ENCODE measurements at places on chromosomes 3 and 15.

GRCh38 chr3:185065059-185065458, 87.8 kb downstream of the C3orf70 start:
- no peak for DNase-seq

DNA sequence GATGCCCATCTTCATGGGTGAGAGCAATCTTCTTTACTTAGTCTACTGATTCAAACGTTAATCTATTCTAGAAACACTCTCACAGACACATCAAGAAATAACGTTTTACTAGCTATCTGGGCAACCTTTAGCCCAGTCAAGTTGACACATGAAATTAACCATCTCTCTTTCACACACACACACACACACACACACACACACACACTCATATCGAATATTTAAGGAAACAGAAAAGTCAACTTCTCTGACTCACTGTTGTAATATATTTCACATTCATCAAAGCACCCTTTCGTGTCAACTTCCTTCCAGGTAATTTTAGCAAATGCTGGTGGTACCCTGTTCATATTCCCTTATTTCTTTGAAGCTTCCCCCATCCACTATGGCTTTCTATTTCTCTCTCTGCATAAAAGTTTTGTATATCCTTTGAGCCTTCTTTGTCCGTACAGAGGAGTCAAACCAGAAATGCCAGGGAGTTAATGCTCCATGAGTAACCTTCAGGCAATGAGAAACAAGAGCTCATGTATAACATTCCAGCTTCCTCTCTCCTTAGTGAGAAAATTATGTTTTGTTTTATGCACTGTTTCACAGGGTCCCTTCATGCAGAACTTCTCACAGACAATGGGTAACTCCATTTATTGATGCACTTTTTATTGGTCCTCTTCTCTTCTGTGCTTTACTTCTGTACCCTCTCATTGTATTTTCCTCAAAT, 335.5 kb upstream of the CBLB start:
- DNase-seq, result no peak

DNA sequence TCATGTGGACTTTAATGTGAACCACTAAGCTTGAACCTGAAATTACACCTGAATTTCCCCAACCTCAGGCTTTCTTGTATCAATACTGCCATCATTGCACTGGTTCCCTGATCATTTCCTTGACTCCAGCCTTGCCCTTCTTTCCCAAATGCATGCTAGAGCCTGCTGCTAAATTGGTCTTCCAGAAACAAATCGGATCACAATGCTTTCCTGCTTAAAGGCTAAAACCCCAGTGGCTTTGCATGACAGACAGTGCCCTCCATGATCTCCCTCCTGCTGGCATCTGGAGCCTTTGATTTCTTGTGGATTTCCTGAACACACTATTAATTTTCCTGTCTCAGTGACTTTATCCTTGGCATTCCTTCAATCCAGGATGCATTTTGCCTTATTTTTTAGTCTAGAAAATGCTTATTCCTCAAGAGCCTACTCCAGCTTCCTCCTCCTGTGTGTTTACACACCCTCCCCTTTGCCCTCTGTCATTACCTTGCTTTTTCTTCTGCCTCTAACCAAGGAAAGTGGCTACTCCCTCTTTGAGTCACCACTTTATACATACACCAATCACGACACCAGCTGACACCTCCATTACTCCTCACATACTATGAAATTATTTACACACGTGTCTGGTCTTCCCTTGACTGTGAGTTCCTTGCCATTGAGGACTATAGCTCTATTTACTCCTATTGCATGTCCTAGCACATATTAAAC, 214.6 kb downstream of the KCNAB1 start:
- DNase-seq, result no peak

GRCh38 chr15:63156086-63156710, 1.1 kb downstream of the RPS27L start:
- DNase-seq, result no peak

DNA sequence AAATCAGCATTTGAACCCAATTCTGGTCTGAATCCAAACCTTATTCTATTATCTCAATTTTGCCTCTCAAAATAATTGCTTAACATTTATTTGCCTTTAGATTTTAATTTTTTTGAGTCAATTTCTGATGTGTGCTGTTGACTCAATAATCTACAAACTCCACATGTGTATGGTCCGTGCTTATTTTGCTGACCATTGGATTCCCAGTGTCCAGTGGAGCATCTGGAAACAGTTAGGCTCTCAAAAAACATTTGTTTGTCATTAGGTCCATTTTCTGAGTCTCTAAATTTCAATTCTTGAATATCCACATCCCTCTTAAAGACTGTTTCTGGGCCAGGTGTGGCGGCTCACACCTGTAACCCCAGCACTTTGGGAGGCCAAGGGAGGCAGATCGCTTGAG, 19.2 kb upstream of the MYZAP start:
- no peak for DNase-seq

GRCh38 chr3:40850861-40851260, 326.1 kb downstream of the ZNF621 start:
- no peak for DNase-seq

GRCh38 chr3:192848371-192849233, 69.1 kb downstream of the MB21D2 start:
- DNase-seq, result no peak

DNA sequence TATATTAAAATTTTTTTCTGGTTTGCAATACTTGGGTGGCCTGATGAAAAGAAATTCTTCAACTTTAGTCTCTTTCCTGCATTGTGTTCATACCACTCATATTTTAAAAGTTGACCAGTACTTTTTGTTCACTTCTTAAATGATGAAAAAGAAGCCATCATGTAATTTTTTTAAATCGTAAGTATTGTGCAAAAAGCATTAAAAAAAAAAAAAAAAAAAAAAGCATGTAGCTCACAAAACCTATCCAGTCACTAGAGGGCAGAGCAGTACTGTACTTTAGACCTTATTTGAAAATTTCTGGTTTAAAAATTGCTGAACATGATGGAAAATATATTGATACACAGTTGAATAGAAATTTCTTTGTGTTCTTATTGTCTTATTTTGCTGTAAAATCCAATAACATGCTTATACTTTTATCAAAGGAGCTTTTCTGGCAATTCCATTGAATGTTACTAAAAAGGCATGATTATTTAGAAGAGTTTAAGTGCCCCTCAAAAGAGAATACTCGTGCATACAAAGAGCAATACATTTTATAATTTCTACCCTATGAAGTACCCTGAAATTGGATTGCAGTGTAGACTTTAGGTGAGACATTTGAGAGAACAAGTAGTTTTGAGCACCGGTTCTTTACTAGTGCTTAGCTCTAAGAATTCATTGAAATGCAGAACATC, 137.7 kb downstream of the BBX start:
- DNase-seq, result peak; percentile 26

GRCh38 chr3:100419406-100419805, 18.1 kb downstream of the LNP1 start:
- DNase-seq, result no peak

GRCh38 chr15:72205273-72205672, 7.7 kb upstream of the GRAMD2A start:
- no peak for DNase-seq

DNA sequence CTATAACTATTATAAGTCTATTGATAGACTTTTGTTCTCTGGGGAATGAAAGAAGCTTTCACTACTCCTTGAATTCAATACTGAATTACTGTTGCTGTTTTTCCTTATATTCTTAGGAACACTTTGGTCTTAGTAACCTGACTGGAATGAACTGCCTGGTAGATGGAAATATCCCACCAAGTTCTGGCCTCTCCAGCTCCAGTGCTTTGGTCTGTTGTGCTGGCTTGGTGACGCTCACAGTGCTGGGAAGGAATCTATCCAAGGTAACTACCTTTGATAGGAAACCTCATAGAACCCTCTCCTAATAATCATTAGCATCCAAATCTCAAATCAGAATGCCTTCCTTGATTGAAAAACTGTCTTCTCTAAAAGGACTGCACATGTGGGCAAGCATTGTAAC, 69.1 kb downstream of the GALK2 start:
- no peak for DNase-seq

DNA sequence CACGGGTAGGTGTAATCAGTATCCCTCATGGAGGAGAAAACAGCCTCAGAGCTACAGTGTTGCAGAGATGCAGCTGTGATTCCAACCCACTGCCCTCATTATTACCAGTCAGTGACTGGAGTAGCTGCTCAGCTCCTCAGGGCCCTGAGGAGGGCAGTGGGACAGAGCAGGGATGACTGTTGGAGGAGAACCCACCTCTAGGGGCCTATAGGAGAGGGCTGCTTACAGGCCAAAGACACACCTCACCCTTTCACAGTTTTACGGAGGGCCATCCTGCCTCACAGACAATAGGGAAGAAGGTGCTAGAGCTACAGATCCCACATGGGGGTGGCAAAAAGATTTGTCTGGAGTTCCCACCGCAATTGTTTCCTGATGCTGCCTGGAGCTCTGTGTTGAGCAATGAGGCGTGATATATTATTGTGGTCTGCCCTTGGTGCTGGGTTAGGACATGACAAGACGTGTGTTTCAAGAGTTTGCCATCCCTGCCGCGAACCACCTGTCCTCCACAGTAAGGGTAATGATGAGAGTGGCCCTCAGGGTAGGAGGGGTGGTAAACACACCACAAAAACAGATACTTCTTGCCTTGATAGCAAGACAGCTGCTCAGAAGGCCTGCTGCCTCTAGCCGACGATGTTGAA, 140.5 kb upstream of the TPM1 start:
- DNase-seq, result no peak

GRCh38 chr3:126753191-126754160, 49.4 kb downstream of the CHCHD6 start:
- no peak for DNase-seq

DNA sequence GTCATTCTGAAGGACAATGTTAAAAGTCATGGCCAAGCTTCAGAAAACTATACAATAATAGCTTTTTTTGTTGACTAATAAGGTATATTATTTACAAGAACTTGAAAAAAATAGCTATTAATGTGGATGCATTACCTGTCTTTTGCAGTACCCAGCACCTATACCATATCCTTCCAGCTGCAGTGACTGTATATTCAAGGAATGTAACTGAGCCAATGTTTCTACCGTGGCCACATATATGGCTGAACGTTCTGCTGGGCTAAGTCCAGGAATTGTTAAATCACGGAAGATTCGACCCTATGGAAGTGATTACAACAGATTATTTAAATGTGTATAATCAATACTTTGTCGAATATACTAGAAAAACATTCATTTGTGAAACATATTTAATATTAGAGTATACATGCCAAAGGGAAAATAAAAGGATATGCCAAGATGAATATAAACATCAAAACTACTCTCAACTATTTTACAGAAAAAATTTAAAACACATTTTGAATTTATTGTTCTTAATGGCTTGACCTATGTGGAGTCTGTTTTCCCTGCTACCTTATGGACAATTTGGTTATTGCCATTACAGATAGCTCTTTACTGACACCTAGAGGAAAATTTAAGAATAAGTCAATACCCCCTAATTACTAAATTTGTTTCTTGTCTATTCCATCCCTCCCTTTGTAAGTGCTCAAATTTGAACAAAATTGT, 17.6 kb downstream of the ACAD11 start:
- DNase-seq, result peak; percentile 24

GRCh38 chr3:127423856-127424765, 136.3 kb upstream of the PRR20G start:
- no peak for DNase-seq

DNA sequence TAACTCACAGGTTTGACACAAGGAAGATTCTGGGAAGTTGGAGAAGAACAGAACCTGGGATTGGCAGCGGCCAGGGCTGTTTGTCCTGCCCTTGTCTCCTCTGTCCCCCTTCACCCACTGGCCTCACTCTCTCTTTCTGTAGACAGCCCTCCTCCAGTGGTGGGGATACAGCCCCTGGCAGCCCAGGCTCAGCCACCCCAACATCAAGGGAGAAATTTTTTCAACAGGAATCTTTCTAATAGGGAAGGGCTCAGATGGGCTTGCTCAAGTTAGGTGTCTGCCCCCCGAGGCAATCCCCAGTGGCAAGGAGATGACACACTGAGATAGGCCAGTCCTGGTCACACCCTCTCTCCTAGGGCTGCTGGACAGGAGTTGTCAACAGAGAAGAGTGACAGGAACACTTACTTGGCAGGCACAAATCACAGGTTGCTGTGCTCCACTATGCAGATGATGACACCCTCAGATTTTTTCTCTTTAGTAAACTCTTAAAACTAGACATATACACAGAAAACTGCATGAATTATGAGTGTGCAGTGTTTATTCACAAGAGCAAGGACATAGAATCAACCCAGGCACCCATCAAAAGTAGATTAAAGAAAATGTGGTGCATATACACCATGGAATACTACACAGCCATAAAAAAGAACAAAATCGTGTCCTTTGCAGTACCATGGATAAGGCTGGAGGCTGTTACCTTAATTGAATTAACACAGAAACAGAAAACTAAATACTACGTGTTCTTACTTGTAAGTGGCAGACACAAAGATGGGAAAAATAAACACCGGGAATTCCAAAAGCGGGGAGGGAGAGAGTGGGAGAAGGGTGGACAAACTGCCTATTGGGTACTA, 36.3 kb downstream of the PLA2G4D start:
- DNase-seq, result no peak

DNA sequence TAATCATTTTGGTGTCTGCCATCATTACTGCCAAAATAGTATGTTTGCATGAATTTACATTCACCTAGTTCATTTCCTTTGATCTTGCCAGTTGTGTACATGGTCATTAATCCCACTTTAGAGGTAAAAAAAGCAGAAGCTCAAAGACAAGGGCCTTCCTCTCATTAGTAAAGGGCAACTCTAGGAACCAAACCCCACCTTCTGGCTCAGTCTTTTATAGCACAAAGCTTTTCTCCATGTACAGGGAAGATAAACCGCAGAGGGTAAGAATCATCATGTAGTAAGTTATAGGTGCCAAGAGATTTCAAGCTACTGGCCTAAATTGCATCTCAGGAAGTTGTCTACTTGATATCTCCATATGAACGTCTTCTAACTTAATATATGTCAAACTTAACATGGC, 19.3 kb upstream of the SPG21 start:
- peak; percentile 41 for DNase-seq

GRCh38 chr15:76994001-76994400, 925 bp upstream of the PSTPIP1 start:
- DNase-seq, result no peak

DNA sequence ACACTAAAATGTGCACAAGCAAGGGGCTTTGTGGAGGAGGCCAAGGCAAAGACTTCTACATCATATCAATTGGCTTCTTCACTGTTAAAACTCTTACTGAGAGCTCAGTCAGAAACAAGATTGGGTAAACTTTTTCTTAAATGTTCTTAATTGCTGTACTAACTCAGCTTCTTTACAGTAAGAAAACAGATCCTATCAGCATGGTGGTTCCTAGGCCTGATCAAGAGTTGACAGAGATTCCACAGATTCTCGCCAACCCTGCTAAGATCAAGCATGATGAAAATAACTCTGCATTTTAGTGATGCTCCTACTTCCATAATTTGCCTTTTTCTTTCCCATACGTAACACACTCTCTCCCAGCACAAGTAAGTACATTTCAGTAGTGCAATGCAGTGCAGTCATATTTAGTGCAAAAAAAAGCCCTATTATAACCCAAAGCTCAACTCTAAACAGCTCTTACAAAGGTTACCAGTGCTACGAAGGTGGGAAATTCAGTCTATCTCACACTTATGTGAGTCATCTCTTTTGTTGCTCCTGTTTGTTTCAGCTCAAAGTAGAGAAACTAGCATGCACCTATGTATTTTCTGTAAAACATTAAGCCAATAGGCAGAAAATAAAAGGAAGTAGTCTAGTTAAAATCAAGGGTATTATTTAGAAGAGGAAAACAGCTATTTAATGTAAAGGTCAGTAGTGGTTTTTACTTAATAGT, 29.9 kb downstream of the TIGIT start:
- DNase-seq, result no peak
